ENCODE measurements at places on chromosomes 16 and 17.

DNA sequence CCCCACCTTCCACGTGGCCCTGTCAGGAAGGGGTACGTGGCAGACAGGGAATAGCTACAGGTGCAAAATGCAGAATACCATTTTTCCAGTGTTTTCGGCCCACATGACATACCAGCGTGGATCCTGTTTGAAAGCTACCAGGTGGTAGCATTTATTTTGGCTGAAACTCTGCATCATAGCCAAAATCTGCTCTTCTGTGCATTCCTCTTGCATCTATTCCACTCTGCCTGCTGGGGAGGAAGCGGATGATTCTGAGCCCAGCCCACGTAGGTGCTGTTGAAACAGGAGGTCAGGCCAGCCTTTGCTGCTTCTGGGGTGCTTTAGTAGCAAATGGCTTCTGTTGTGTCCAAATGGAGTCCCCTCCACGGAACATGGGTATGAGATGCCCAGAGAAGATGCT lies 670.9 kb upstream of the EEF2KMT start:
- DNase-seq = no peak

DNA sequence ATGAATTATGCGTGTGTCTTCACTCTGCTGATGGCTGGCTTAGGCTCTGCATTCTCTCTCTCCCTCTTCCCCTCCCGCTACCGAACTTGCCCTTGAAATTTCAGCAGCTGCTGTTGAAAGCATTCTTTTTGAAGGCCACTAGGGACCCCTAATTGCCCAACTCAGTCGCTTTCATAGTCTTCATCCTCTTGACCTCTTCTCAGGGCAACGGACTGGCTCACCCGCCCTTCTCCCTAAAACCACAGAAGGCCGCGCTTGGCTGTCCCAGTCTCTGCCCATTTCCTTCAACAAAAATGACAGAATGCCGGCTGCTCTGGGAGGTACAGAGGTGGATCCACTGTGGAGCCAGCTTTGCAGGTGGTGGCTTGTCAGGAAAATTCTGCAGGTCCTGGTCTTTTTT lies 21.0 kb upstream of the FMNL1 start:
- DNase-seq = no peak

DNA sequence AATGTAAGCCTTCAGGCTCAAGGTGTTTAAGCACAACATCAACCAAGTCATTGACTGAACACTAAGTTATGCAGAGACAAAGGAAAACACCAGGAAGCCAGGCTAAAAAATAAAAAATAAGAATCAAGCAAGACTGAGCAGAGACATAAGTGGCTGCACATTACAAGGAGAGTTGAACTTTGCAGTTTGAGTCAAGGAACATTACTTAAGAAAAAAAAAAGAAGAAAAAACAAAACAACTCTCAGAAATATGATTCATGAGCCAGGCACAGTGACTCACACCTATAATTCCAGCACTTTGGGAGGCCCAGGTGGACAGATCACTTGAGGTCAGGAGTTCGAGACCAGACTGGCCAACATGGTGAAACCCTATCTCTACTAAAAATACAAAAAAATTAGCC lies 168.1 kb downstream of the C16orf95 start:
- no peak for DNase-seq

GRCh38 chr17:65553009-65553645 lies 8.3 kb downstream of the AXIN2 start:
- DNase-seq = no peak

DNA sequence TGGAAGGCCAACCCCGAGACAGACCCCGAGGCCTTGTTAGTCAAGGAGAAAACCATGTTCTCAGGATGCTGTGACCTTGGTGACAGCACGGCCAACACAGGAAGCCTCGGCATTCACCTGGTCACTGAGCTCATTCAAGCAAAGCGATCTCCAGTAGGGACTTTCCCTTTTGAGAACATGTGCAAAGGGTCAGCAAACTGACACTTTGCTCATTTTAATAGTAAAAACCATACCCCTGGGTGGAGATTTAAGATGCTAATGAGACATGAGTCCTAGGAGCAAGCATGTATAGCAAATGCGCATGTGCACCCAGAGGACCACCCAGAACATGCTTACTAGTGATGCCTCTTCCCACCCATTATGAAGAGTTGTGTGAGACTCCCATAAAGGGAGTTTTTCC lies 5.7 kb upstream of the SULT1A2 start:
- no peak for DNase-seq

GRCh38 chr17:68710976-68711375 lies 109.8 kb upstream of the FAM20A start:
- DNase-seq = no peak

- no peak for DNase-seq
Measured at GRCh38 chr17:28720247-28720996, 637 bp downstream of the RPL23A start.

- no peak for DNase-seq
Measured at GRCh38 chr17:37191219-37191618, 184.6 kb upstream of the C17orf78 start.

Data from stimulated activated CD4-positive, alpha-beta T cell treated with anti-CD3 and anti-CD28 coated beads, Interleukin-2, amount 100 ng/mL, for 48 hours (primary cell).